ENCODE measurements at places on chromosomes 5 and 9.

DNA sequence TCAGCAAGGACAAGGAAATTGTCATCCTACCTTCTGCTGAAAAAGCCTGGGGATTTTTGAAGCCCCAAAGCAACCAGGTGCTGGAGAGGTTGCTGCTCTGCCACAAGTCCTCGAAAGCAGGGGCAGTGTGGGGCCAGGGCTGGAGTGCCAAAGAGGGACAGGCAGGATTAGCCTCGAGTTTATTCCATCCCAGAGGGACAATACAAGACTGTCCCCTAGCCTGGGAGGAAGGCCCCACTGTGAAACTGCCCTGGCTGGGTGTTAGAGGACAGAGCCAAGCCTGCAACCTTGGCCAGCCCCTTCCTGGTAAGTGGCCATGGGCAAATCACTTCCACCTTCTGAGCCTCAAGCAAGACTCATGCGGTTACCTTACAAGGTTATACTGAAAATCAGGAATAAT is 55.1 kb downstream of the WHRN start:
- no peak for DNase-seq

- no peak for DNase-seq
Observed at GRCh38 chr5:170562875-170563228, 59.0 kb downstream of the KCNIP1 start.

DNA sequence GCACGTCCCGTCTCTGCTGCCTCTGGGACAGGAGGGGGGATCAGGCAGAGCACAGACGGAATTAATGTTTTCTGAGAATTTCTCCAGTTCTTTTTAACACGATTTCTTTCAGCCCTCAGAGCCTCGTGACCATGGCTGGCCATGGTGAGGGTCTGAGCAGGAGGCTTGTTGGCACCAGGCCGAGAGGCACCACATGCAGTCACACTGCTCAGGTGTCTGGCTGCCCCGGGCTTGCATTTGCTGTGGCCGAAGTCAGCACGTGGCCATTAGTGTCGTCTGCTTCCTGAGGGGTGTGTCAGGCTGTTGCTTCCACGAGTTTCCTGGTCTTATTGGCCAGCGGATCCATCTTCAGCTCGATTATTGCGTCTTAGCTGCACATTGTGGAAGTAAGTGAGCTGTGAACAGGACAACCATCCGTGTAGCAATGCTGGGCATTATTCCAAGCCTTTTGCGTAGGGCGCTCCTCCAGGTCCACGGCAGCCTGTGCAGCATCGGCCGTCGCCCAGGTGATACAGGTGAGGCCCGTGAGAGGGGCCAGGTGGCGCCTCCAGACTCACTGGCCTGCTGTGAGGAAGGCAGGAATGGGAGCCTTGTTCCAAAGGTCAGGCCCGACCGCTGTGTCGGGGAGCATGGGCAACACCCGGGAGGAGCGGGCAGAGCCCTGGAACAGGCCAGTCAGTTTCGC is 114.2 kb upstream of the CACNA1B start:
- no peak for DNase-seq

DNA sequence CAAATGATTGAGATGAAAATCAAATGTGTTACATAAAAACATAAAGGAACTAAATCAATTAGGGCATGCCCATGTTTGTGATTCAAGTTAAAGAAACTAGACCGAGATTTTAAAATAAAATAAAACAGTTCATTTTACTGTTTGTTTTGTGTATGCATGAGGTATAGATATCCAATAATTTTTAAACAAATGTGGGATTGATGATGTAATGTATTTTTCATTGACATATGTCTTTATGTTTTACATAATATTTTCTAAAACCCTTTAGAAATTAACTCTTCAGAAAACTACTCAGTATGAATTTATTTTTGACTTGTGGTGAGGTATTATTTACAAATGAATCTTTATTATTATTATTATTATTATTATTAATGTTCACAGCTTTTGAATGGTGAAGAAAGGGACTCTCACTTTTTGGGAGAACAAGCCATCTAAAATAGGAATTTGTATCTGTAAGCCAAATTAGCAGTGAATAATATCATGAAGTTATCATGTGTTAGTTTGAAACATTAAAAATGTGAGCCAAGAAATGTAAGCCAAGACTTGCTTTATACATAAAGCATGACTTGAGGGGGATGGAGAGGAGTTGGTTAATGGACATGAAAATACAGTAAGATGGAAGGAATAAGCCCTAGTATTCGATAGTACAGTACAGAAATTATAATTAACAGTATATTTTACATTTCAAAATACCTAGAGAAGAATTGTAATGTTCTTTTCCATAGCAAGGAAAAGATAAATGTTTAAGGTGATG is 355.0 kb downstream of the CDH10 start:
- no peak for DNase-seq

DNA sequence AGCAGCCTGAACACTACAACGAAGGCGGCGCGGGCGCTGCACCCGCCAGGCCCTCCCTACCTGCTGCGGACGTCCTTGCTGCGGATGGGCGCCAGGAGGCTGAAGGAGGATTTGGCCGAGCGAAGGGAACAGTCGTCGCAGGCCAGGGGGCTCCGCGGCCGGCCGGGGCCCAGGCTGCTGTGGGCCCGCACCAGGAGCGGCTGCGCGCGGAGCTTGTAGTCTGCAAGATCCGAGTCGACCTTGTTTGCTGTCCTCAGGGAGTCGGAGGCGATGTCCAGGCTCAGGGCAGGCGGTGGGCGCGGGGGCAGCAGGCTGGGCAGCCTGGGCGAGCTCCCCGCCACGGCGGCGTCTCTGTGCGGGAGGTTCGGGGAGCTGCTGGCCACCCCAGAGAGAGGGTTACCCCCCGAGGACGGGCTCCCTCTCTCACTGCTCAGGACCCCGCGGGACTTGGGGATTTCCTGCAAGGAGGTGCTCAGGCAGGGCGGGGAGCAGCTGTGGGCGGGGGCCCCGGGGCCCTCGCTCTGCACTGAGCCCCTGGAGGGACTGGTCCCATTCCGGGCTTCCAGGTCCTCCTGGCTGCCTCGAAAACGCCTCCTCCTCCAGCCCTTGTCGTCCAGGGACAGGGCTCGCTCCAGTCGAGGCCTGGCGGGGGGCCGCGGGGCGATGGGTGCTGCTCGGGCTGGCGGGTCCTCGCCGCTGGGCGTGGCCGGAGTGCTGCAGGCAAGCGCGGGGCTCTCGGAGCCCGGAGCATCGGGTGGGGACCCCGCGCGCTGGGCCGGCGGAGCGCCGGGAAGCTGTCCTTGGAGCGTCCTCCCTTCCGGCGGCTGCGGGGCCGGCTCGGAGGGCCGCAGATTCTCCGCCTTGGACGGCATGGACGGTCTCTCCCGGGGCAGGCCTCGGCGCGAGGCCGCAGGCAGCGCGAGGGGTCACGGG is 831 bp downstream of the INPP5E start:
- peak; percentile 56 for DNase-seq

- DNase-seq = no peak
Observed at GRCh38 chr9:132439153-132439552, 29.1 kb downstream of the CFAP77 start.

DNA sequence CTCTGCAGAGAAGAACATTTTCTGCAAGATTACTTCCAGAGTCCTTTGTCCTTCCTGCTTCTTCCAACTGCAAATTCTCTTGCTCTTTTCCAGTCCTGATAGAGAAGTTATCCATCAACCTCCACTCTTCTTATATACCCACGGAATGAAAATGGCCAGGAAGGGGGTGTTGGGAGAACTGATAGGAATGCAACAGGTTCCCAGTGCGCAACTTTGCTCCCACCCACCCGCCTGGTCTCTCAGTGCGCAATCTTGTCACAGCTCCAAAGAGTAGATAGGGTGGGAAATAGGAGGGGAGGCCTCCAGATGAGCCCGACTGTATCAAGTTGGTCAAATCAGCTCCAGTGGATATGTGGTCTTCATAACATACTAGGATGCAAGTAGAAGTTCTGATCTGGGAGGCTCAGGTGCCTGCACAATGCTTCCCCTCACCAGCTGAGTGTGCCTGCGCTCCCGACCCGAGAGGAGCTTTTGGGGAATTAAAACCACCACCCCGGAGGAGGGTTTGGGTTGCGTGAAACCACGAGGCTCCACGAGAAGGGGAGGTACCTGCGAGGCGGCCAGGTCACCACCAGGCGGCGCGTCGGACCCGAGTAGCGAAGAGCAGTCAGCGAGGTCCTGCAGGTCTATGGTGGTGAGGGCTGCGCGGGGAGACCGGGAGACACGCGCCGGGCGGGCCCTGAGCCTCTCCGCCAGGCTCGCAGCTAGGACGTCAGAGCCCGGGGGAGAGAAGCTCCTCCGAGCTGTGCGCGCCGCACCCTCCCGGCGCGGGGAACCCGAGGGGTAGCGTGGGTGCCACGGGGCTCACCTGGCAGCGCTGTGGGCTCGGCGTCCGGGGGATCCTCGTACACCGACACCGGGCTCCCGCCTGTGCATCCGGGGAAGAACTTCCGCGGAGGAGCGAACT is 835 bp downstream of the MCIDAS start:
- DNase-seq = peak; percentile 73

DNA sequence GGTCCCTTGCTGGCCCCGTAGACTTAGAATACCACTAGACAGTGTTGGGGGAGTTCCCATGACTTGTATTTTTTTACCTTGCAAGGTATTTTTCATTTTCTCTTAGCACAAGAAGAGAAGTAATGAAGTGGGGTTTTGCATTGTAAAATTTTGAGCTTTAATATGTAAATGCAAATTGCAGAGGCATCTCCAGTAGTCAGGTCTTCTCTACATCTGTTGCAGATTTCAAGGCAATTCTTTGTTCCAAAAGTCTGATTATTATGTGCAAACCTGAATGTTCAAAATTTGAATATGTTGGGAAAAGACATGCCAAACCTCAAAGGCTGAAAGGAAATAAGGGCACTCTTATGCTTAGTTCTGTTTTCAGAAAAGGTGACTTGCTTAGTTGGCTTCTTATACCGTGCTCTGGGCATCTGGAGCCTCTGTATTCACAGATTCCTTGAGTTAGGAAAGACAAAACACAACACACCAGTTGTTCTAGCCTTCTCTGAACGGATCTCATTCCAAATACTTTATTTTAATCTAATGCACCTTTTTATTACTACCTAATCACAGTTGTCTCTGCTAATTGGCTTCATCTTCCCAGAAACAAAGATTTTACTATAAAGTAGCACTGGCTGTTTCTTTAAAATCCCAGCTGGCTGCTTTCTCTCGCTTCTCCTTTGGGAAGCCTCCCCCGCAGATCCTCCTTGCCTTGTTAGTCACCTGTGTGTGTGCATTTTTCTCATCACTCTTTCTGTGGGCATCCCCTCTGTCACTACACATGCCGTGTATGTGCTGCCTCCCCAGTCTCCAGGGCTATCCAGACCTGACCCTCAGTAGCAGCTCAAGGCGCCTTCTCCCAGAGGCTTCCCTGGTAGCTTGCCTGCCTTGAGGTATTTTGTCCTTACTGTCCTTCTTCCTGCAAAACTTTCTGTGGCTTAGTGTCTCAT is 138.2 kb downstream of the TLE4 start:
- no peak for DNase-seq

DNA sequence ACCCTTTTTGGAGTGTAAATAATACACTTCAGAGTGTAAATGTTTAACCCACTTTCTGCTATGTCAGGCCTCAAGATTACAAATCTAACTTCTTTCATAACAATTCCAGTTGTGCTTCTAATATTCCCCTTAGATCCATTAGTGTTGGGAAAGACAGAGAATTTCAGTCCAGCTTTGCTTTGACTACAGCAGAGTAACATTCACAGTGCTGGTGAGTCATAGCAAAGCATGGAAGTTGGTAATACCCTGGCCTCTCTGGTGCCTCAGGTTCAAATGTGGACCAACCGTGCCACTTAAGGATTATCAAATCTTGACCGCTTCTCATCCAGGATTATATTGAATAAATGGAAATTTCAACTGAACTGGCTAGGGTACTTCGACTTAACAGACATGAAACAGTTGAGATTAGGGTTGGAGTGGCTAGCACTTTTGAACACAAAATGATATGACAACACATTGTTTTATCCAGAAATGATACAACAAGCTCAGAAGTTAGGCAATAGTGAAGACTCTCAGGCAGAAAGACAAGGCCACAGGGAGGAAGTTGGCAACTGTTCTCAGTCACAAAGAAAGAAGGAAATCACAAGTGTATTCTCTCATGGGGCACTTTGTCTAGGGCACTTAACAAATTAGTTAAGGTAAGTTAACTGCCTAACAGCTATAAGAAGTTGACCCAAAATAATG is 24.4 kb upstream of the RASA1 start:
- DNase-seq = no peak

DNA sequence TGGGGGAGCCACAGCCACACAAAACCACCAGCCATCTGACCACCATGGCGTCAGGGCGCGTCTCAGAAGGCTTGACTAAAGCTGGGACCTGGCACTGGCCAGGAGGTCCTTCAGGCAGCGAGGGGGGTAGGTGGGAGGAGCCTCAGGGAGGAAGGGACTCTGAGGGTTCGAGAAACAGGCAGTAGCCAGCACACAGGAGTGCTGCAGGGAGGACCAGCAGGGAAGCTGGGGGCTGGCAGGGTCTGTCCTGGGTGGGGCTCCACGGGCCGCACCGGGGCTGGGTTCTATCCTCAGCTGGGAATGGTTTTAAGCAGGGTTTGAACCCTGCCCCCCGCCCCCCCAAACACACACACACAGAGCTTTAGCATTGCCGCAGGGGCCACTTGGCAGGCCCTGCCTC is 7.4 kb downstream of the FAM163B start:
- no peak for DNase-seq

DNA sequence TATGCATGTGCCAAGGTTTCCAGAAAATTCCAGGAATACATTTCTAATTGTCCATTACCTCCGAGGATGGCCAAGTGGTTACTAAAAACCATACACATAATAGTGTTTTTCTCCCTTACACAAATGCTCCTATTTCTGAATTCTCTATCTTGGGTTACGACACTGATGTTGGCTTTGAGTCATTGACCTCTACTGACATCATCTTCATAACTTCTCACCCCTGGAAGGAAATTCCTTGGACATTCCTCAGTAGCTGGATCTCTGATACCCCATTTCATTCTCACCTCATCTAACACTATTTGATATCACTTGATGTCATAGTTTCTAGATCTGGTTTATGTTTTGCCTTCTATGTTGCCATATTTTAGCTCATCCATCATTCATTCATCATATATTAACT is 287.2 kb downstream of the CTNND2 start:
- no peak for DNase-seq

- DNase-seq = no peak
Observed at GRCh38 chr9:98977246-98977714, 33.6 kb downstream of the COL15A1 start.

DNA sequence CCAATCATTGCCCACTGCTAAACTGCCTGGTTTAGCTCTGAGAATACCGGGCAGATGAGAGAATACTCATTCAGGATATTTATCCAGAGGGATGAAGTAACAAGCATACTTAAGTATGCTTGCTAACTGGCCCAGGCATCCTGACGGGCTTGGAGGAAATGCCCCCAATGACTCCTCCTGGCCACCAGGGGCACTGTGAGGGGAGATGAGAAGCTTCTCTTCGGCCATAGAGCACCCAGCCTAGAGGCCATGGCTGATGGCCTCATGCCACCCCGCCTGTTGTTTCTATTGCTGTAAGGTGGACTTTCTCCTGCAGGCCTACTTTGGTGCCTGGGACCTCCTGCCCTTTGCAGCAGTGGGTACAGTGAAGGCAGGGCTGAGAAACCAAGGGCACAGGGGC is 134.5 kb upstream of the FSTL4 start:
- no peak for DNase-seq
